ENCODE measurements at places on chromosomes 5 and 9. TPM values are rescaled to one million over a fixed set of nuclear protein-coding genes. Genes with fewer than 3 reads are reported as not detected.

SPEF2 gene
- total RNA-seq, result 13.7 TPM

SLC4A9 gene
- total RNA-seq, result 0.31 TPM

GRCh38 chr5:60535198-60535597 lies 164.8 kb downstream of the DEPDC1B start:
- H3K4me1 ChIP-seq, result peaks cover 5% of the 10 kb centered on the region
- H3K27ac ChIP-seq, result no peak overlapping the region
- H3K36me3 ChIP-seq, result no peaks in the 10 kb centered on the region
- no peak for DNase-seq
- peaks cover 5% of the 10 kb centered on the region for H3K27me3 ChIP-seq
- H3K4me3 ChIP-seq, result no peak overlapping the region

- H3K4me1 ChIP-seq, result peaks cover 43% of the 10 kb centered on the region
- H3K27me3 ChIP-seq, result no peaks in the 10 kb centered on the region
- H3K4me3 ChIP-seq, result peak overlapping the region; percentile 55
These were observed 2.7 kb downstream of the CD274 start for GRCh38 chr9:5453004-5453403.

DNA sequence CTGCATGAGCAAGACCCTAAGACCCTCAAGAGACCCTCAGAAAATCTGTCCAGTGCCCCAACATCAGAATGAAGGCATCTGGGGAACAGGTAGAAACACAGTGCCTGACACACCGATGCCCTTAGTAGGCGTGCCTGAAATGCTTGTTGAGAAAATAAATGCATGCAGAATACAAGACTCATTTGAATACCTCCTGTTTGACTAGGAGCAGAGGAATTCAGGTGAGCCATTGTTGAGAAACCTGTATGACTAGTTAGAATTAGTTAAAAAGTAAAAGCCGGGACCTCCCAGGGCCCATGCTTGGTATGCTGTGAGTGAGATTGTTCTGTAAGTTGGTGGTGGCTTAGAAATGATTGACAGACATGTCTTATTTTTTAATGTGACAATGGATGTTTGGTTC lies 55.0 kb downstream of the WWC1 start:
- H3K4me3 ChIP-seq, result no peak overlapping the region
- peaks cover 15% of the 10 kb centered on the region for H3K27me3 ChIP-seq
- no peak for DNase-seq
- H3K4me1 ChIP-seq, result no peaks in the 10 kb centered on the region

DNA sequence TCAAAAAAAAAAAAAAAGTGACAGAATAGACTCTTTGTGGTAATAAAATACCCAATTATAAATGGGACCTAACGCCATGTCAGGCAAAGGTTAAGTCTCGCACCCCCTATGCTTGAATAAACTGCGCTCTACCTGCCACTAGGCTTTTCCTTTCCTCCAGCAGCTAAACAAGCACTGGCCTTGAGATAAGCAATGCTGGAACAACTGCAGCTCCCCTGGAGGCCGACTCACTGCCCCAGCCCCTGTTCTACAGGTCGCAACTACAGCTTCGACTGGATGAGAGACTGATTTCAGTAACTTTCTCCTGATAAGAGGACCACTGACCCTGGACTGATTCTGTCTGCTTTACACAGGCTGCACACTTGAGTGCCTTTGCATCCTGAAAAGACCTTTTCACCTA lies 210.2 kb downstream of the HSPA4 start:
- H3K27me3 ChIP-seq, result peaks cover 2% of the 10 kb centered on the region
- peaks cover 14% of the 10 kb centered on the region for H3K4me1 ChIP-seq
- no peak overlapping the region for H3K27ac ChIP-seq
- no peak overlapping the region for H3K4me3 ChIP-seq
- no peak for DNase-seq

- no peak overlapping the region for H3K27ac ChIP-seq
- DNase-seq, result no peak
- H3K27me3 ChIP-seq, result peaks cover 2% of the 10 kb centered on the region
- H3K4me3 ChIP-seq, result no peak overlapping the region
- H3K4me1 ChIP-seq, result no peaks in the 10 kb centered on the region
- H3K36me3 ChIP-seq, result no peaks in the 10 kb centered on the region
These were observed 110.2 kb upstream of the EGFLAM start for GRCh38 chr5:38148021-38148625.

DNA sequence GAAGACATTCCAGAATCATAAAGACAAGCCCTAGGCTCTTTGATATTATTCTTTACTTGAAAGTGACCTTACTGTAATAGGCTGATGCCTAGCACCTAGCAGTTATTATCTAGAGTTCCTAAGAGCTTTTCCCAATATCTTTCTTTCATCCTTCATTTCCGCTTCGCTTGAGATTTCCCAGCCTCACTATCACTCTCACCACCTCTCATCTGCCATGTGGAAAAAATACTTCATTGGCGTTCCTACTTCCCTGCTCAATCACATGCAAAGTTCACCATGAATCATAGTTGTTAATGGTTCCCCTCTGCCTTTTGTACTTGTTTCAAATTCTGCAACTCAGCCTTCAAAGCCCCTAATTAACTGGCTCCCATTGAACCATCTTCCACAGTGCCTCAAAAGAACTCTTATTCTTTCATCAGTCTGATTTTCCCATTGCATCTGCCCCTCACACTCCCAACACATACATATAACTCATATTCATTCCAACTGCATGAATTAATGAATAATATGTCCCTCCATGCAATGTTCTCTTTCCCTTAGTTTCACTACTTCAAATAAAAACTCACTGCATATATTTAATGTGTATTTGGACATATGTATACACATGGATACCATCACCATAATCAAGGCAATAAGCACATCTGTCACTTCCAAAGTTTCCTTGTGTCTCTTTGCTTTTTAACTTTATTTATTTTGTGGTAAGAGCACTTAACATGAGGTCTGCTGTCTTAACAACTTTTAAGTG lies 221.6 kb downstream of the PARP8 start:
- no peaks in the 10 kb centered on the region for H3K4me1 ChIP-seq
- no peaks in the 10 kb centered on the region for H3K36me3 ChIP-seq
- no peak overlapping the region for H3K4me3 ChIP-seq
- no peak for DNase-seq

DNA sequence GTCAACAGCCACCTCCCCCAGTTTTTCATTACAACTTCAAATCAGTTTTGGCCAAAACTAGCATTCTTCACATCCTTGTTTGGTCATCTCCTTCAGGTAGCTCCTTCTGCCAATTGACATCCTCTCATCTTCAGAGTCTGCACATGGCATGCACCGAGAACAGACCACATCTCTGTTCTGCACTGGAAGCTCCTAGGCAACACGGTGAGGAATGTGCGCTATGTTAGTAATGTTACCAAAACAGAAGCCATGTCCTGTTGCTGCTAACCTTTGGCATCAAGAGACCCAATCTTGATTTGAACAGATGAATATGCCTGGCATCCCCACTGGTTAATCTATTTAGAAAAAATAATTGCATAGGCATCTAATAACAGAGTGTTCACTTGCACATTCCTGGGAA lies 5.1 kb upstream of the HK3 start:
- no peak for DNase-seq
- H3K4me3 ChIP-seq, result no peak overlapping the region
- peaks cover 9% of the 10 kb centered on the region for H3K4me1 ChIP-seq

DNA sequence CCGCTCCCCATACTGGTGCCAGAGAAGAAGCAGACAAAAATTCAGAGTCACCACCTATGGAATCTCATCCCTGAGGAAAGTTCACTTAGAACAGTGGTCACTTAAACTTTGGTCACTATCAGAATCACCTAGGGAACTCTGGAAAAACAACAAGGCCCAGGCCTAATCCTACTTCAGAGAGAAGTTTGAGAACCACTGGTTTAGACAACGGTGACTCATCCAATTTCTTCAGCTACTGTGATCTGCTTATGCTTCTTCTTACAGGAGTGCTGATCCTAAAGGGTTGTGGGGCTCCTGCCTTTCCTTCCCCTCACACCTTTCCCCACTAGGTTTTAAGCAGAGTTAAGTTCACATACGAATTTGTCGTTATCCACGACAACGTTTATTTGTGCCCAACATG lies 194.7 kb upstream of the KLF4 start:
- no peaks in the 10 kb centered on the region for H3K4me1 ChIP-seq
- no peak overlapping the region for H3K4me3 ChIP-seq
- no peak for DNase-seq
